ENCODE measurements at places on chromosomes 7 and 10.

- DNase-seq, result no peak
These were observed 81.3 kb upstream of the SFMBT2 start for GRCh38 chr10:7491949-7492659.

- peak; percentile 57 for DNase-seq
These were observed 65.2 kb downstream of the FAM185A start for GRCh38 chr7:102814025-102814471.

- no peak for DNase-seq
These were observed 62.0 kb downstream of the SKIDA1 start for GRCh38 chr10:21463436-21463835.

DNA sequence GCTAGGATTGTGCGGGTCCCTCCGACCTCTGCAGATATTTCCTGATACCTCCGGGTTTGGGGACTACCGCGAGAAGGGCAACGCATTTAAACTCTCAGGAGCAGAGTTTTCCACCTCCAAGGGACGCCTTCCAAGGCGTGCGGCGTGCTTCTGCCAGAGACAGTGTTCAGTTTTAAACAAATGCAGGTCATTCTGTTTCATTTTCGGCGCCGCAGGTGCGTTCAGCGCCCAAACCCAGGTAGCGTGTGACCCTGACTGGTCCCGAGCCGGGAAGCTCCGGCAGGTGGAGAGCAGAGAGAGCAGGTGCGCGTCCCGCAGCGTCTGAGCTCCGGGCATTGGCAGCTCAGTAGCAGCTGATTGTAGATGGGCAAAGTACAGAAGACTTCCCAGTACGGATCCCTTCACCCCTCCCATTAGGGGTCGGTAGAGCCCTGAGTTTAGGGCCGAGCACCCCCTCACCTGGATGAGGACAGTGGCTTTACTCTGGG is 1.4 kb upstream of the CYP26A1 start:
- DNase-seq, result no peak
